ENCODE measurements at places on chromosomes 5 and 9.

GRCh38 chr5:31613651-31614050, 25.3 kb upstream of the PDZD2 start:
- DNase-seq = no peak

DNA sequence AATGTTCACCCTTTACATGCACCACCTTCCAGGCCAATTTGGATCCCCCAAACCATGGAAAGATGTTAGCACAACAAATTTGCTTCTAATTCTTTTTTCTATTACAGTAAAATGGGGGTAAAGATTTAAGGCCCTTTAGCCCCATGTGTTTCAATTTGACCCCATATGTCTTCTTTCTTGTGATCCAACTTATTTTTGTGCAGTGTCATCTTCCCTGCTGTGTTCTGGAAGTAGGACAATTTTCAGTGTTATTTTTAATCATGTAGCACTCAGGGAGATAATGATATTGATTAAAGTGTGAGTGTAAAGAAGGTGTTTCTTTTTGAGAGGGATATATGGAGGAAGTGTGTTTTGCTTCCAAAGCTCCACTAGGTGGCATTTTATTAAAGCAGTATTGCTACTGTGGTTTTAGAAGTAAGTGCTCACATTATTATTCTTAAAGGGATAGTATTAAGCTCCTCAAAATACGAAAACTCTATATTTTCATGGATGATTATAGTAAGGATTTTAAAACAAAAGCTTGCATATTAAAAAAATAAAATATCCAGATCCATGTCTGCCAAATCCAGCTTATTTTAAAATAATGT, 118.7 kb upstream of the ATP10B start:
- DNase-seq = no peak

- no peak for DNase-seq
Measured at GRCh38 chr5:174806729-174807128, 82.3 kb downstream of the MSX2 start.

DNA sequence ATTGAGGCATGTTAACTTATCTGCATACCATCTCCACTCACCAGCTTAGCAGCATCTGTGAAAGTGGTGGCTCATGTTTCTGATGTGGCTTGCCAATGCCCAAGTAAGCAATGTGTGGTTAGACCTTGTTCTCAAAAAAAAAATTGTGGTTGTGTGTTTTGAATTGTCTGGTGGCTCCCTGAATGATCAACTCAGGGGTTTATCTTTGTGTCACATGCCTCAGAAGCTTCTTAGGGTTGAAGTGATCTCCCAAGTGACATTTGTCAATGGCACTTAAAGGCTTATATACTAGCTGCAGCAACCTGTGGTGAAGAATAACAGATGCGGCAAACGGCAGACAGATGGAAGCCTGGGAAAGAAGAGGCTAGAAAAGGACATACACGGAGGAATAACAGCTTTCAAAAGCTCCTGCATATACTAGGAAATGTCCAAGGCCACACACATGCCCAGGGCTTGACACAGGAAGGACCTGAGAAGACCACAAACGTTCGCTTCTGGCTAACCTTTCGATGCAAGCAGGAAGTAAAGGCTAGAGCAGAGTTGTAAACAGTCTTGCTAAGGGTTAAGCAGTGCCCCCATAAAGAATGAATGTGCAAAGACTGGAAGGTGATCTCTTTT, 42.2 kb upstream of the FSD1L start:
- no peak for DNase-seq

DNA sequence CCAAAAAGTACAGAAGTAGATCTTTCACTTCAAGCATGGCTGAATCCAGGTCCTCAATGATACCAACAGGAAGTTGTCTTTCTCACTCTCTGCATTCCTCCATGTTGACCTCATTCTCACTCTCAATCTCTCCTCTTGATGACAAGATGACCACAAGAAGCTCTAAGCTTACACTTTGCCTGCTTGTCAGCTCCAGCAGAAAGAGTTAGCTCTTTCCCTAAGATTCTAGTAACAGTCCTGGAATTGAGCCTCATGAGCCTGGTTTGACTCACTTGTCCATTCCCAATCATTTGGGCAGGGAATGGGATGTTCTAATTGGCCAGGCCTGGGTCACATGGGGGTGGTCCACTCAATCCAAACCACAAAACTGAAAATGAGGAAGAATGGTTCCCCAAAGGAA, 3.3 kb upstream of the CLTA start:
- DNase-seq = no peak

- DNase-seq = no peak
Measured at GRCh38 chr5:130286971-130287370, 382.7 kb downstream of the CHSY3 start.

DNA sequence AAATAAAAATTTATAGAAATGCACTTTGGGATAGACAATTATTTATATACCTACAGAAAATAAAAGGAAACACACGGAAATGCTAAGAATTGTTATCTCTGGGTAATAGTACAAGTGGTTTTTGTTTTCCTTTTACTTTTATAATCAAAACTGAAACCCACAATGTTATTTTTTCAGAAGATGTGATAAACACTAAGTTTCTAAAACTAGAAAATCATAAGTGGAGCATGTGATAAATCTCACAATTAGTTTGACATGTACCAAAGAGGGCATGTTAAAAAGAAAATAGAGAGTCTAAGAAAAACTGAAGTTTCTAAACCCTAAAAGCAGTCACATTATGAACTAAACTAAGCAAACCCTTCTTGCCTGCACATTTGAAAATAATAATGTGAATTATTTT, 61.1 kb downstream of the OXCT1 start:
- no peak for DNase-seq

DNA sequence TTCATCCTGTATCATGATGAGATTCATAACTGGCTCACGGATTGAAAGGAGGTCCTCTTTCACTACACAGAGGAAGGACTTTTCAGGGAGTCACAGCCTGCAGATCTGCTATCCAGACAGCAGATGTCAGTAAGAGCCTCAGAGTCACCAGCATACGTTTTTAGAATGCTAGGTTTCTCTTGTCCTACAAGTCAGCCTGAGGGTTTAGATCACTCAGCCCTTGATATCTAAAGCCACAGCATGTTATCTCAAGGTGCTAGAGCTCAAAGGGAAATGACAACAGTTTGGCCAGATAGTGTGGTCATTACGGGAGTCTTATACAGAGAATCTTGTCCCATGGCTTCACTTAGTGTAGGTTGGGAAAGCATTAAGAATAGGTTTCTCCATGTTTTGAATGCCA, 30.9 kb upstream of the SLC46A2 start:
- no peak for DNase-seq

DNA sequence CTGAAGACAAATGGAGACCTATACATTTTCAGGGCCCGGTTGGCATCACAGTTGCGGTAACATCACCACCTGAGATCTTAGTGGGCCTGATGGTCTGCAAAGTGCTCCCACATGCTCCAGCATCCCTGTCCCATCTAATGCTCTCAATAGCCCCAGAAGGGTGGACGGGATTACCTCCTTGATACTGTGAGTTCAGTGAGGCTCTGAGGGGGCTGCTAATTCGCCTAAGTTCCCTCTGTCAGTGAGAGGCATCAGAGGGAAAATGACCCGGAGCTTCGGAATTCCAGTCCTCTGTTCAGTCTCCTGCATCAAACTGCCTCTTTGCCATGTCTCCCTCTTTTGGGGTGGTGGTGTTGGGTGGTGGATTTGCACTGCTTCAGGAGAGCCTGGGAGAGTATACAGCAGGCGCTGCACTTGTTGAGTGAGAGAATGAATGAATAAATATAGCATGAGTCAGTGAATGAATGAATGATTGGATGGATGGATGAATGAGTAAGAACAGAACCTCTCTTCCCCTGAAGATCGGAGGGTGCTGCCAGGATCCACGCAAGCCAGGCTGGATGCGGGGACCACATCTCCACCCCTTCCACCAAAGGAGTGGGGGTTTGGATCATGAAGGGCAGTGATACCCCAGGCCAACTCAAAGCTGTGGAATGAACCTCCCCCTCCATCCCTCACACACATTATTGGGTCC, 141.0 kb downstream of the GABBR2 start:
- DNase-seq = no peak

DNA sequence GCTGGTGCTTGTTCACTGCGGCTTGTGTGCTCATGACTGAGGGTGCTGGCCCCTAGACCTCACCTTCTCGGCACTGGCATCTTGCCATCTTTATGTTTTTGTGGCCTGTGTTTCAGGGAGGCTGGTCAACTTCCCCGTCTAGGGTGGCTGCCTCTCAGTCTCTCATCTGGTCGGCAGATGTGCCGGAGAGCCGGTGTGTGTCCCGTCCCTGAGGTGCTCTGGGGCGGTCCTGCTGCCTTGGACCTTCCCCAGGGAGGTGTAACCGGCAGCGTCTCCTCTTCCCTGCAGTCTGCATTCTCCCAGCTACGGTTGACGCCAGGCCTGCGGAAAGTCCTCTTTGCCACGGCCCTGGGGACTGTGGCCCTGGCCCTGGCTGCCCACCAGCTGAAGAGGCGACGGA, 5.6 kb downstream of the MIGA2 start:
- no peak for DNase-seq

GRCh38 chr9:89008744-89009545, 17.7 kb downstream of the S1PR3 start:
- no peak for DNase-seq

DNA sequence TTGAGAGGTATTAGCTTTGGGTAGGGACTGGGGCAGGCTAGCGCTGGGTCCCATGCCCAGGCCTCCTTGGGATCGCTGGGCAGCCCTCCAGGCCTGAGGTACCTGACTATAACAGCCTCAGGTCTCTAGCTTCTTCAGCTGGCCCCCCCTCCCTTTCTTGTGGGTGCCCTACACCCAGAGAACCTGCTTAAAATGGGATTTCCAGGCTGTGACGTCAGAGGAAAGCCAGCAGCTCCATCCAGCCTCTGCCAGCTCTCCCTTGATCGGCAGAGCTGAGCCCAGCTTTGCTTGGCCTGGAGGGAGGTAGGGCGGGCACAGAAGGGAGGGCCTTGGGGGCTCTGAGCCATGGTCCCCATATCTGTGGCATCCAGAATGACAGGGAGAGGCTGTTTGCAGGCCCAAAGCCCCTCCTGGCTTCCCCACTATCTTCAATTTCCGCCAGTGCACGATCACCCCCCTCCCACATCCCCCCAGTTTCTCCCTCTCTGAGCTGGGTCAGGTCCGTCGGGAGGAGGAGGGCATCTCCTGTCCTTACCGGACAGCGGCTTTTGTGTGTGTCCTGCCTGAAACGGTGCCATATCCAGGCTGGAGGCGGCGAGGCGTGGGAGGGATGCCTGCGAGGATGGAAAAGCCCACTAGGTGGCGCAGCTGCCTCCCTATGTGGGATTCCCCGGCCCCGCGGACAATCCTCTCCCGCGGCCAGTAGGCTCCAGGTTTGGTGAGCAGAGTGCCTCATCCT, 10.8 kb downstream of the REEP2 start:
- DNase-seq = peak; percentile 57

DNA sequence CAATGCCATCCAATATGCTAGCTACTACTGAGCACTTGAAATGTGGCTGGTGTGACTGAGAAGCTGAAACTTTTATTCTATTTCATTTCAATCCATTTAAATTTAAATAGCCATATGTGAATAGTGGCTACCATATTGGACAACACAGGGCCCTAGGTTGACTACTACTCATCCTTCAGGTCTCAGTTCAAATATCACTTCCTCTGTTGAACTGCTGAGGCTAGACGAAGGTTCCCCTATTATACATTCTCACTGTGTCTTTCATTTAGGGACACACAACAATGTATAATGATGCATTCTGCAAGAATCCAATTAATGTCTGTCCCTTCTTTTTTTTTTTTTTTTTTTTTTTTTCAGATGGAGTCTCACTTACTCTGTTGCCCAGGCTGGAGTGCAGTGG, 208.7 kb downstream of the CRB2 start:
- no peak for DNase-seq

DNA sequence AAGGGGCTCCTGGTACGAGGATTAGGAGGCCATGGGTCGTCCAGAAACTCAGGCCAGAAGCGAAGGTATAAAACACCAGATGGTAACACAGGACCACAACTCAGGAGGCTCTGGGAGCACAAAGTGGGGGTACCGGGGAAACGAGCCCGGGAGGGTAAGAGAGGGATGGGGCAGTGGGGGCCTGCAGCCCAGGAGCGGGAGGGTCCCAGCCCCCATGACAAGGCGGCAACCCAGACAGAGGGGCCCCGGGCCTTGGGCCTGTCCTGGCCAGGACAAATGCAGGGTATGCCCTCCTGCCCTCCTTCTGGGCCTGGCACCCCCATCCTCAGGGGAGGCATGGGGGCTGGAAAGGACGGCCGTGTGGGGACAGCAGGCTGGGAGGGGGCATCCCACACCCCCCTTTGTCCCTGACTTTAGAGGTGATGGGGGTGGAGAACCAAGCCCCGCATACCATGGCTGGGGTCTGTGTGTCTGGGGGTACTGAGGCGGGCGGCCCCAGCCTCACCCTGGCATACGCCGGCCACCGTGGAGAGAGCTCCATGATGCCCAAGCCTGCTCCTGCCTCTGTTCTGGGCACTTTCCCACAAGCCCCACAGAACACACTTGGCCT, 47.0 kb upstream of the EXOC3 start:
- no peak for DNase-seq

- no peak for DNase-seq
Measured at GRCh38 chr5:107739661-107740060, 68.9 kb upstream of the EFNA5 start.

- DNase-seq = no peak
Measured at GRCh38 chr5:108660291-108660690, 87.4 kb upstream of the FER start.

DNA sequence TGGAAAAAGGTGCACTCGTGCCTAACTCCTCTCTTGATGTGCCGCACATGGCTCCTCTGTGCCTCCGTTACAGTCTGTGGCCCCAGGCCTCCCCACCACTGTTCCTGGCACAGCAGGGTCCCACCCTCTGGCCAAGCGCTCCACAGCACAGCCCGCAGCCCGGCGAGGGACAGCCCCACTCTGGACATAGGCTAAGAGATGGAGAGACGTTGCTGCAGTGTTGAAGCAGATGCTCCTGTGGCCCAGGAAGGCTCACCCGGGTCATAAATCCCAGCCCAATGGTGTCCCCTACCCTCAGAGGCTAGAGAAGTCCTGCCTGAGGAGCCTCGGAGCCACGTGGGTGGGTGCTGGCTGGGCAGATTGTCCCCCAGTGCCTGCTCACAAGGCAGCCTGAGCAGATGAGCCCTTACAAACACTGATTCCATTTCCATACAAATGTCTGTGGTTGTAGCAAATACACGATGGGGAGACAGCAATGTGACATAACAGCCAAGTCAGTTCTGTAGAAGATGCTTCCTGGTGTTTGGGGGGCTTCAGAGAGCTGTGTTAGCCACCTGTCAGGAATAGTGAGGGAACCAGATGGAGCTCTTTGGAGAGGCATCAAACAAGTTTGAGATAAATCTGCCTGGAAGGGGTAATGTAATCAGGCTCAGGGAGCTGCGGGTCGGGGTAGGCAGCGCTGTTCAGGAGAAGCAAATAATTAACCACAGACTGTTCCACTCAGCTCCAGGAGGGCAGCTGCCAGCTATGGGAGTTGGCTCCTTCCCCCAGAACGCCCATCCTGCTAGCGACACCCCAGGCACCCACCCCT, 41.7 kb downstream of the C5orf15 start:
- DNase-seq = no peak

- DNase-seq = no peak
Measured at GRCh38 chr5:133121080-133121479, 69.3 kb downstream of the HSPA4 start.

Data from activated naive CD4-positive, alpha-beta T cell (primary cell).